Gastrocnemius medialis (tissue), 4 donors: ENCODE measurements at places on chromosomes 6 and 20. TPM values are rescaled to one million over a fixed set of nuclear protein-coding genes. Genes with fewer than 3 reads are reported as not detected.
A peak's percentile ranks its signal among the peaks of the same experiment; 100 is the strongest.

Gene SAMD3
- total RNA-seq = not detected

DNA sequence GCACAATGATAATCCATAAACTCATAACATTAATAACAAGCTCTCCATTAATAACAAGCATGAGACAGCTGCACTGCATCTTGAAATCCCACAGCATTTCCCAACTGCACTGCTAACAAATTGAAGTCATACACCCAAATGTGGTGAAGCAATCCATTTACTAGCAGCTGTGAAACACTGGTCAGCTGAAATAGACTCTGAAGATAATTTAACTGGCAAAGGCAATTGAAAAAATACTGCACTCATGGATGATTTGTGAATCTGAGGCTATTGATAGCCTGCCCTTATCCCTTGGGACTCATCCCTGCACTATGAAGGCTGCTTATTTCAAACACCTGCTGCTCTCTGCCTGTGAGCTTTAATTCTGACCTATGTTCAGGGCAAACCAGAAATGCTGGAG, 49.1 kb upstream of the PLCB1 start:
- H3K27ac ChIP-seq = no peak overlapping the region
- H3K27me3 ChIP-seq = no peaks in the 10 kb centered on the region
- no peaks in the 10 kb centered on the region for H3K36me3 ChIP-seq
- H3K4me1 ChIP-seq = no peaks in the 10 kb centered on the region
- no peak overlapping the region for H3K4me3 ChIP-seq

- DNase-seq = peak; percentile 91
- peak overlapping the region; percentile 85 for H3K4me3 ChIP-seq
Observed at GRCh38 chr6:108559884-108560462, 744 bp upstream of the FOXO3 start.

DNA sequence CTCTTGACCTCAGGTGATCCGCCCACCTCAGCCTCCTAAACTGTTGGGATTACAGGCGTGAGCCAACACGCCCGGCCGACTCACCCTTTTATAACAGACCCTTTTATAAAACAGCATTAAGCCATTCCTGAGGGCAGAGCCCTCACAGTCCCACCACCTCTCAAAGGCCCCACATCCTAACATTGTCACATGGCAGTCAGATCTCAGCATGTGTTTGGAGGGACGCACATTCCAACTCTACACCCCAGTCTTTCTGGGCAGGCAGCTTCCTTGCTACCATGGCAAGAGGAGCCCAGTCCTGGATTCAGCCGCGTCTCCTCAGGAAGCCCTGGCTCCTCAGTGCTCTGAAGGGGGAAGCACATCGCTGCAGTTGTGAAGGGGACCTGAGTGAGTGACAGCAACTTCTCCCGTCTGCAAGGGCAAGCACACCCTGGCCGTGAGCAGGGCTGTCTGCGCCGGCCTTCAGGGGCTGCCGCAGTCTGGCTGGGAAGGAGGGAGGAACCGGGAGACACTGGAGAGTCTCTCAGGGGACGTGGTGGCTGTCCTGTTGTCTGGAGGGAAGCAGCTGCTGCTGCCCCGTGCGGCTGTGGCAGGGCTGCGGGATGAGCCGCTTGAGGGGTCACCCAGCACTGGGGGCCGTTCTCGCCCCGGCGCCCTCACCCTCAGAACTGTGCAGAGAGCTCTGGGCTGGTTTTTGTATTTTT, 15.9 kb downstream of the OSBPL2 start:
- no peak for DNase-seq
- no peak overlapping the region for H3K27ac ChIP-seq
- peaks cover 31% of the 10 kb centered on the region for H3K4me1 ChIP-seq
- H3K27me3 ChIP-seq = no peaks in the 10 kb centered on the region

DNA sequence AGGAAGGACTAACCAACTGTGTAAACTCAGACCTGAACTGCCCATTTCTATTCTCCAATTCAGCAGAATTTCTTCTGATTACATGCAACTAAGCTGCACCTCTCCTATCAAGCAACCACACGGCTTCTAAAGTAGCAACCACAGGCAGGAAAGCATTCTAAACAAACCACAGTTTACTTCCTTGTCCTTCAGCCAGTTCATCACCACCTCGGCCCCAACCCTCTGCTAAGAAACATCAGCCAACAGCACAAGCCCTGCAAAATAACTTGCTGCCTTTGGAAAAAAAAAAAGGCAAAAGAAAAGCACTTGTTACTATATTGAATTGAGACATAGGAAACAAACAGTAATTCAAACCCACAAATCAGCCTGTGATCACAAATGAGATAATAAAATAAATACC, 140.3 kb downstream of the NFATC2 start:
- H3K27me3 ChIP-seq = no peaks in the 10 kb centered on the region
- peaks cover 14% of the 10 kb centered on the region for H3K4me1 ChIP-seq
- DNase-seq = no peak
- no peaks in the 10 kb centered on the region for H3K36me3 ChIP-seq
- H3K4me3 ChIP-seq = no peak overlapping the region

- no peaks in the 10 kb centered on the region for H3K4me1 ChIP-seq
- no peak for DNase-seq
- H3K4me3 ChIP-seq = no peak overlapping the region
Observed at GRCh38 chr6:100271625-100272024, 193.1 kb downstream of the SIM1 start.

Gene RSPO3
- total RNA-seq = 30.5 TPM

DNA sequence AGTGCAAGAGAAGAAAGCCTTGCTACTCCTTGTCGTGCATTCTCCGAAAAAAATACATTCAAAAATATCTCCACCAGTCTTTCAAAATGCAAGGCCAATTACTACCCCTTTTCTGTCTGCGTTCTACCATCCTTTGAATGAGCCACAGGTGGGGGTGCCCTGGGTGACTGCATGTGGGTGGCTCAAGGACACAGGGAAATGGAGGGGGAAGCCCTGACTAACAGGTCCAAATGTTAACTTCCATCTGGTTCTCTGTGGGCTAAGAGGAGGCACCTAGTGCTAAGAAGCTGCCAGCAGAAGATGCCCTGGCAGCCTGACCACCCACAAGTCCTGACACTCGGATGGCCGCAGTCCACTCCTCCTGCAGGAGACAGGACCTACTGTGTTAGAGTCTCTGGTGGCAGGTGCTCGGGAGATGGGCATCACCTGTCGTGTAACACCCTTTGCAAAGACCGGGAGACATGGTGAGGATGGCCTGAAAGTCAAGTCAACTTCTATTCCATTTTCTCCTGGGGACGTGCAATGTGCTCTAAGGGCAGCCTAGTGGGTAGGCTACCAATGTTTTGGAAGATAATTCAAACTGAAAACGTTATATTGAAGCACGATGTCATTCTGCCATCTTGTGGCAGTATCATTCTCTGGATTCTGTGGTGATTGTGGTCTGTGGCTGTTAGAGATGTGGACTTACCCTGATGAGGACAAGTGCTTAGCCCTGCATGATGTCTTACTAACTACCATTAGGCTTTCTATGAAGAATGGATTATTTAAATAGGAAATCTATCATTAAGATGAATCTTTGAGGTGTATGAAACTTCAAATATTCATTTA, 27.4 kb upstream of the IGF2R start:
- peaks cover 6% of the 10 kb centered on the region for H3K4me1 ChIP-seq
- no peak overlapping the region for H3K4me3 ChIP-seq
- no peaks in the 10 kb centered on the region for H3K27me3 ChIP-seq
- no peak overlapping the region for H3K27ac ChIP-seq

Gene RPL7L1
- 69.4 TPM for total RNA-seq

Gene BANF2
- not detected for total RNA-seq

DNA sequence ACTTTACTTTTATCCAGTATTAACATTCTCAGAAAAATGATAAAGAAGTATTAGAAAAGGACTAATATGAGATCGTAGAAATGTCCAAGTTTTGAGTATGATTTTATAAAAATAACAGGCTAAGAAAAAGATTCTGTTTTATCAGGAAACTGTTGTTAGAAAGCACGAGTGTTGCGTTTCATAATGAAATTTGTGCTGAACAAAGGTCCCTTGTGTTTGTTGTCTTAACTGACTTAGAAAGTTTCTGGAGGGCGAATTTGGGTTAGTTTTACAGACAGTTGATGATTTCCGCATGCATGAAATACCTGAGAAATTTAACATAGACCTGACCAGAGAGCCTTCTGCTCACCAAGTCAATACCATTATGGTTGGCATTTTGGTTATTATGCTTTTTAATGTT, 136.0 kb downstream of the FNDC1 start:
- no peak overlapping the region for H3K4me3 ChIP-seq
- no peaks in the 10 kb centered on the region for H3K4me1 ChIP-seq
- H3K27ac ChIP-seq = no peak overlapping the region
- H3K36me3 ChIP-seq = no peaks in the 10 kb centered on the region
- DNase-seq = no peak

- H3K27ac ChIP-seq = peak overlapping the region; percentile 91
- no peaks in the 10 kb centered on the region for H3K36me3 ChIP-seq
- peaks cover 44% of the 10 kb centered on the region for H3K4me1 ChIP-seq
- no peaks in the 10 kb centered on the region for H3K27me3 ChIP-seq
- no peak for DNase-seq
Observed at GRCh38 chr6:44082872-44083321, 44.4 kb downstream of the MRPL14 start.

- DNase-seq = no peak
- H3K36me3 ChIP-seq = no peaks in the 10 kb centered on the region
- no peaks in the 10 kb centered on the region for H3K27me3 ChIP-seq
- H3K27ac ChIP-seq = no peak overlapping the region
- H3K4me1 ChIP-seq = peaks cover 7% of the 10 kb centered on the region
- no peak overlapping the region for H3K4me3 ChIP-seq
Observed at GRCh38 chr6:151021896-151022295, 156.4 kb downstream of the MTHFD1L start.

- peaks cover 12% of the 10 kb centered on the region for H3K4me1 ChIP-seq
- H3K36me3 ChIP-seq = no peaks in the 10 kb centered on the region
- H3K27ac ChIP-seq = no peak overlapping the region
- DNase-seq = no peak
Observed at GRCh38 chr6:28943223-28943556, 19.4 kb upstream of the TRIM27 start.

DNA sequence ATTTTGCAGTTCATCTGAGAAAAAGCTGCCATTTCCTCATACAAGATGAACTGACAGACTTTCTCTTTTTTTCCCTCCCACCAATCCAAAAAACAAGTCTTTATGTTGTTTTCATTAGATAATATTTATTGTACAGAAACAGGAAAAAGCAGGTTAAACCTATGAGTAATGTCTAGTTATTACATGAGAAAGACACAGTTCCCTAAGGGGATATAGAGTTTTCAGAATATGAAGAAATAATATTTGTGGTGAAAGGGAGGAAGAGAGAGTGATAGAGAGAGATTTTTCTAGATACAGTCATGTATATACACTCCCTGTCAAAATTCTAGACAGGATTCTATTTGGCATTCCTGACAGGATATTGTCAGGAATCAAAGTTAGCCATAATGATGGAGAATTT, 392.4 kb downstream of the BMP2 start:
- H3K27me3 ChIP-seq = no peaks in the 10 kb centered on the region
- H3K36me3 ChIP-seq = no peaks in the 10 kb centered on the region
- no peak overlapping the region for H3K27ac ChIP-seq
- DNase-seq = no peak
- H3K4me1 ChIP-seq = no peaks in the 10 kb centered on the region
- H3K4me3 ChIP-seq = no peak overlapping the region

Gene ARMH2
- total RNA-seq = not detected

GRCh38 chr20:42190084-42190483, 571.9 kb upstream of the CHD6 start:
- H3K36me3 ChIP-seq = no peaks in the 10 kb centered on the region
- no peak for DNase-seq
- no peak overlapping the region for H3K27ac ChIP-seq
- H3K4me1 ChIP-seq = no peaks in the 10 kb centered on the region
- H3K27me3 ChIP-seq = no peaks in the 10 kb centered on the region

DNA sequence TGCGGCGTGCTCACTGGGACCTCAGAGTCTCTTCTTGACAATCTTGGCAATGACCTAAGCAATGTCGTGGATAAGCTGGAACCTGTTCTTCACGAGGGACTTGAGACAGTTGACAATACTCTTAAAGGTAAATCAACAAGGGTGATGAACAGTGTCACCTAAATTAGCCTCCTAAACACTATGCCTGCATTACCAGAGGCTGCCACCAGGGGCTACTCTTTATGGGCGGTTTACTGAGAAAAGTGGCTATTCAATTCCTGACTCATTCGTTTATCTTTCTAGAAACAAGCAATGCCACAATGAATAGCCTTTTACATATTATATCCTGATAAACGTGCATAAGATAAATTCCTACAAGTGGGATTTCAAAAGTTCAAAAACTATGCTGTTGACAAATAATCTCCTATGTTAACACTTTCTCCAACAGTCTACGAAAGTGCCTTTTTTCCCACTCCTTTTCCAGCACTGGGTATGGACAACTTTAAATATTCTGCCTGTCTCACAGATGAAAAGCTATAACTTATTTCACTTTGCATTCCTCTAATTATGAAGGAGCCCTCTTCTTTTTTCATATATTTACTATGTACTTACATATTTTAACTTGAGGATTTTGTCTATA, 1.3 kb downstream of the BPIFA2 start:
- no peaks in the 10 kb centered on the region for H3K4me1 ChIP-seq
- no peak for DNase-seq
- no peak overlapping the region for H3K4me3 ChIP-seq
- no peak overlapping the region for H3K27ac ChIP-seq

- no peaks in the 10 kb centered on the region for H3K36me3 ChIP-seq
- H3K27ac ChIP-seq = no peak overlapping the region
Observed at GRCh38 chr20:8535403-8536261, 403.6 kb downstream of the PLCB1 start.

DNA sequence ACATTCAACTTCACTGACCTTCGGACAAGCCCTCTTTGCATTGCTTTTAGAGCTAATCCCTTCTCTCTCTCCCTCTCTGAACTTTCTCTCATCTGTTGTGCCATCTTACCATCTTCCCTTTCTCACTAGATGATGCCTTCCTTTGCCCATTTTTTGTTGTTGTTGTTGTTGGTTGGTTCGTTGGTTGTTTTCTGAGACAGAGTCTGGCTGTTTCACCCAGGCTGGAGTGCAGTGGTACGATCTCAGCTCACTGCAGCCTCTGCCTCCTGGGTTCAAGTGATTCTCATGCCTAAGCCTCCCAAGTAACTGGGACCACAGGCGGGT, 18.8 kb downstream of the MAP3K5 start:
- H3K27me3 ChIP-seq = no peaks in the 10 kb centered on the region
- no peak for DNase-seq
- H3K36me3 ChIP-seq = no peaks in the 10 kb centered on the region
- H3K4me1 ChIP-seq = peaks cover 23% of the 10 kb centered on the region

- DNase-seq = no peak
- no peaks in the 10 kb centered on the region for H3K27me3 ChIP-seq
Observed at GRCh38 chr20:6348908-6349307, 226.1 kb upstream of the FERMT1 start.

Gene FANCE
- total RNA-seq = 7.6 TPM

Gene KCNG1
- not detected for total RNA-seq

Gene ZSCAN31
- 2.4 TPM for total RNA-seq

GRCh38 chr6:15309611-15310283, 63.9 kb downstream of the JARID2 start:
- H3K4me1 ChIP-seq = peaks cover 76% of the 10 kb centered on the region
- H3K27me3 ChIP-seq = no peaks in the 10 kb centered on the region
- H3K27ac ChIP-seq = peak overlapping the region; percentile 38
- no peak overlapping the region for H3K4me3 ChIP-seq
- DNase-seq = no peak

GRCh38 chr6:117771403-117771802, 96.1 kb downstream of the NUS1 start:
- H3K36me3 ChIP-seq = no peaks in the 10 kb centered on the region
- no peak overlapping the region for H3K27ac ChIP-seq
- H3K4me3 ChIP-seq = no peak overlapping the region

GRCh38 chr6:143536461-143536865, 24.9 kb upstream of the FUCA2 start:
- H3K4me1 ChIP-seq = peaks cover 5% of the 10 kb centered on the region
- peaks cover 7% of the 10 kb centered on the region for H3K27me3 ChIP-seq
- DNase-seq = no peak
- H3K27ac ChIP-seq = no peak overlapping the region
- H3K36me3 ChIP-seq = no peaks in the 10 kb centered on the region
- peak overlapping the region; percentile 53 for H3K4me3 ChIP-seq

Gene MAK
- not detected for total RNA-seq

Gene TGM3
- not detected for total RNA-seq
